Daoy (cell line): ENCODE measurements at places on chromosomes 12 and 14.

DNA sequence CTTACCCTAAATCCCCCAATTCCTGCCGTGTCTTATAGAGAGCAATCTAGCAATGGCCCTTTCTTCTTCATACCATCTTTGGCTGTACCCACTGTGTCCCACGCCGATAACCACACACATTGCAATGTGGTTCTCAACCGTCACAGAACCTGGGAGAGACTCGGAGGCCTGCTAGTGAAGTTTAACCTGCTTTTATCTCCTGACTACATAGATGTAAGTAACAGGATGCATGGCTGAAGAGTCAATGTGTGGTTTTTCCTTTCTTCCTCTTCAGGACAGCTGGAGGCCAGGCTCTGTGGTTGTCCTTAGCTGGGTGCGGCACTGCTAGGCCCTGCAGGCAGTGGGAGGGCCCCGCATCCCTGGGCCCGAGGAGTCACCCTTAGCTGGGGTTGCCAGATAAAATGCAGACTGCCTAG, 51.3 kb downstream of the ZNF664 start:
- peak; percentile 56 for DNase-seq

DNA sequence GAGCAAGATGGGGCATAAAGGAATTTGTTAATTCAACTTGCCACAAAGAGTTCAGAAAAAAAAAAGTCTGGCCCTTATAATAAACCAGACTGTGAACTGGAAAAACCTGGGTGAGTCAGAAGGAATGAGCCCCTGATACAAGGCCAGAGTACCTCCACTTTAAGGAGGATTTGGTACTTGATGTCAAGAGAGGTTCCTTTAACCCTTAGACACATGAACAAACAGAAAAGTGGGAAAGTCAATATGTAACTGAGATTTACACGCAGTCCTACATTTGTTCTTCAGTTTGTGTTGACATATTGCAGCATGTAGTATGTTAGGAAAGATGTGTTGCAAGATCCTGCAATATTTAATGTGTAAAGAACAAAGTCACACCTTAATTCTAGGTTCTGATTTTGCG, 14.2 kb upstream of the SLC38A4 start:
- DNase-seq, result no peak

GRCh38 chr12:10701131-10701681, 21.9 kb downstream of the YBX3 start:
- DNase-seq, result no peak

DNA sequence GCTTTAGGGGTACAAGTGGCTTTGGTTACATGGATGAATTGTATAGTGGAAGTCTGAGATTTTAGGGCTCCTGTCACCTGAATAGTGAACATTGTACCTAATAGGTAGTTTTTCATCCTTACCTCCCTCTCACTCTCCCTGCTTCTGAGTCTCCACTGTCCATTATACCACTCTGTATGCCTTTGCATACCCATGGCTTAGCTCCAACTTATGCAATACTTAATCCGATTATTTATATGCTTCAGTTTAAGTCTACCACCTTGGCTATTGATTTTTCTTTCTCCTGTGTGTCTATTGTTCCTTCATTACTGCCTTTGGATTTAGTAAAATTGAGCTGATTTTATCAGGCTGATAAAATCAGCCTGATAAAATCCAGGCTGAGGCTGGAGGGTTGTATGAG, 30.5 kb upstream of the C12orf71 start:
- DNase-seq, result no peak

- DNase-seq, result no peak
Measured at GRCh38 chr14:23518709-23519108, 32.9 kb downstream of the ZFHX2 start.

GRCh38 chr12:29516431-29516875, 19.0 kb upstream of the OVCH1 start:
- DNase-seq, result no peak

- no peak for DNase-seq
Measured at GRCh38 chr14:42323426-42323825, 716.8 kb downstream of the LRFN5 start.

DNA sequence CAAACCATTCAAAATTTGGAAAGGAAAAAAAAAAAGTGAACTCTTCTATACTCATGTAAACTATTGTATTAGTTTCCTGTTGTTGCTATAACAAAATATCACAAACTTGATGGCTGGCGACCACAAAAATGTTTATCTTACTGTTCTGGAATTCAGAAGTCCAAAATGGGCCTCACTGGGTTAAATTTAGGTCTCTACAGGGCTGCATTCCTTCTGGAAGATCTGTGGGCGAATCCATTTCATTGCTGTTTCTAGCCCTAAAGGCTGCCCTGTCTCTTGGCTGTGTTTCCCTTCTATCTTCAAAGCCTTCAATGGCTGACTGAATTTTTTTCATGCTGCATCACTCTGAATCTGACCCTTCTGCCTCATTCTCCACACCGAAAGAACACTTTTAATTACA, 105.1 kb upstream of the NAV3 start:
- DNase-seq, result peak; percentile 53

GRCh38 chr14:106564058-106564643, 1037.8 kb downstream of the TMEM121 start:
- peak; percentile 51 for DNase-seq

GRCh38 chr12:46385438-46385837, 12.9 kb upstream of the SLC38A2 start:
- DNase-seq, result no peak

DNA sequence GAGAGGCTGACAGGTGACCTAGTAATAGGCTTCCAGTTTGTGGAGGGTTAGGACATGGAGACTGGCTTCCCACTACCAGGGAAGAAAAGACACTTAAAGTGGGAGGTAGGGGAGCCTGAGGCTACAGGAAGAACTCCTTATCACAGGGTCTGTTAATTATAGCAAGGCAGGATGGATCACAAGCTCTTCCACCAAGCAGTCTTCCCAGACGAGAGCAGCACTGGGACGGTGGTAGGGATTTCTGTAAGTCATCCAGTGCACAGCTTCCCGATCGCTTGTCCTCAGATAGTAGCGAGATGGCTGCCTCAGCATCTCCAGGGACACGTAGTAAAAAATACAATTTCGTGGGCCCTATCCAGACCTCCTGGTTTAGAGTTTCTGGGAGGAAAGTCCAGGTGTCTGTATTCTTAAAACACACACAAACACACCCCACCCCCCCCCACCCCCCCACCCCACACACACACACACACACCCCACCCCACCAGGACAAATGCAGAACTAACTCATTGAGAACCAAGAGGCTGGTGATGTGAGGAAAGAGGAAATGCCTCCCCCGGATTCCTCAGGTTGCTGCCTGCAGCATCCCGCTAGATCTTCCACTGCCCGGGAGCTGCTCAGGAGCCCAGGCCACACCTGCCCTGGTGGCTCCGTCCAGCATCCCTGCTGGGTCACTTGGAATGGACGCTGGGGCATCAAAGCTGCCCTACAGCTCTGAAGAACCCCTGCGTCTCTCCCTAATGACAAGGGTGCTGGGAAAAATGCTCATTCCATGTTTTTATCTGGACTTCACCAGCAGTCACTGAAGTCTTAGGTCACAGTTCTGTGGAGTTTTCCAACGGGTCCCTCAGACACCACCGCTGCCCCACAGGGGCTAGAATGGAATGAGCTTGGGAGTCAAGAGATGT, 307.2 kb downstream of the CACNA1C start:
- DNase-seq, result no peak

DNA sequence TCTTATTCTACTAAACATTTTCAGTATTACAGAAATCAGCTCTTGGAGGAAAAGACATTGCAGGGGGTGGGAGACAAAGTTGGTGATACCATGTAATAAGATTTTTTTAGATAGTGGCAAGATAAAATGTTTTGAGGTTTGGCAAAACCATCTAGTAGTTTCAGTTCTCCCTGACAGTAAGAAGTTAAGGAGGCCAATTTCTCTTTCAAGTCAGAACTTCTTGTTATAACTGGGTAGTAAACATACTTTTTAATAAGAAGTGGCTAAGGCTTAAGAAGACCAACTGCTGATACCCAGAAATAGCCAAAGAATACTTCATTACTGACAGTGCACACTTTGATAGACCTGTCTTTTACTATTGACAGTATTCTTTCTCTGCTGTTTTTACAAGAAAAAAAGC, 452.3 kb downstream of the DIO2 start:
- no peak for DNase-seq

DNA sequence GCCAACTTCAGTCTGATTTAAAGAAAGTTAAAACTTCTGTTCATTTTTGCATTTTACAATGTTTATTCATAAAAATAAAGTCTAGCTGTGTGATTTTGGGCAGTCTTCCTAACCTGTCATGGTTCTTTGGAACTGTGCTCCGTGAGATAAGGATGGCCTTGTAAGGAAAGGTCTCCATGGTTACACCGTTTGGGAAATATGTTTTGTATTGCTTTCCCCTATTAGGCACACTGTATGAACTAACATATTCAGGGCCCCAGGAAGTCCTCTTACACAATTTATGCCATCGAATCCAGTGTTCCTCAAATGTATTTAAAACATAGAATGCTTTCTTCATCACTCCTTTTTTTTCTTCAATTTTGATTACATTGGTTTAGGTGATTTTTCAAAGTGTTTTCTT, 54.5 kb downstream of the APAF1 start:
- DNase-seq, result no peak

GRCh38 chr12:22238211-22238610, 96.3 kb downstream of the ST8SIA1 start:
- DNase-seq, result no peak

DNA sequence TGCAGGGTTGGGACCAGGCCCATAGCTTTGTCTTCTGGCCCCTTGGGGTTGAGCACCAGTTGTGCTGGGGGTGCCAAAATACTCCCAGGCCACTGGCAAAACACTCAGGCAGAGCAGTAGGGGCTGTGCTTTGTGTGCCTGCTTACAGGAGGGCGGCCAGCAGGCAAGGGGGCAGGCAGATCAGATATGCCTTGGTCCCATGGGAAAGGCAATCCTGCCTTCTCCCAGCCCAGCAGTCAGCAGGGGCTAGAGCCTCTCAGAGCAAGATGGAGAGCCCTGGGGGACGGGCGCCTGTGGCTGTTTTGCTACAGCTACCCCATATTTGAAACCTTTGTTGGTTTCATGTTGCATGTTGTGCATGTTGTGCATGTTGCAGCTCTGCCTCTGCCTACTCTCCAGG, 36.2 kb upstream of the TMX1 start:
- no peak for DNase-seq

GRCh38 chr12:67661311-67662021, 12.9 kb downstream of the DYRK2 start:
- peak; percentile 46 for DNase-seq

- DNase-seq, result no peak
Measured at GRCh38 chr12:53660041-53660440, 15.8 kb downstream of the ATP5MC2 start.

DNA sequence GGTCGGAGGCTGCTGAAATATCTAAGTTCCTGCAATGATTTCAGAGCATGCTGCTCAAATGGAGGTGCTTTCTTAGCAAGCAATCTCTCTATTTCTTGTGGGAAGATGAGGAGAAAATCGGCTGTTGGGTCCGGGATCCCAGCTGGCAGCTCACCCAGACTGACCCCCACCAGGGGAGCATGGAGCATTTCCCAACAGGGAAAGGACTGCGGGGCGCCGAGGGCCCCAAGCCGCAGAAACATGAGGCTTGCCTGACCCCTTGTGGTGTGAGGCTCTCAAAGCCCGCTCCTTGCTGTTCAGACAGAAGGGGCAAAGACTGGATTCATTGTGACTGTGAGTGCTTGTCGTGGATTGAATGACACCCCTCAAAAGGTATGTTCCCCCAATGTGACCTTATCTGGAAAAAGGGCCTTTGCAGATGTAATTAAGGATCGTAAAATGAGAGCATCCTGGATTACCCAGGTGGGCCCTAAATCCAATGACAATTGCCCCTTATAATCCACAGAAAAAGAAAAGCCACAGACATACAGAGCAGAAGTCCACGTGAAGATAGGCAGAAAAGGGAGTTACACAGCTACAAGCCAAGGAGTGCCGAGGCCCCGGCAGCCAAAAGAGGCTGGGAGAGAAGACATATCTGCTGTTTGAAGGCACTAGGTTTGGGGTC, 116.3 kb upstream of the VASH1 start:
- DNase-seq, result peak; percentile 64

DNA sequence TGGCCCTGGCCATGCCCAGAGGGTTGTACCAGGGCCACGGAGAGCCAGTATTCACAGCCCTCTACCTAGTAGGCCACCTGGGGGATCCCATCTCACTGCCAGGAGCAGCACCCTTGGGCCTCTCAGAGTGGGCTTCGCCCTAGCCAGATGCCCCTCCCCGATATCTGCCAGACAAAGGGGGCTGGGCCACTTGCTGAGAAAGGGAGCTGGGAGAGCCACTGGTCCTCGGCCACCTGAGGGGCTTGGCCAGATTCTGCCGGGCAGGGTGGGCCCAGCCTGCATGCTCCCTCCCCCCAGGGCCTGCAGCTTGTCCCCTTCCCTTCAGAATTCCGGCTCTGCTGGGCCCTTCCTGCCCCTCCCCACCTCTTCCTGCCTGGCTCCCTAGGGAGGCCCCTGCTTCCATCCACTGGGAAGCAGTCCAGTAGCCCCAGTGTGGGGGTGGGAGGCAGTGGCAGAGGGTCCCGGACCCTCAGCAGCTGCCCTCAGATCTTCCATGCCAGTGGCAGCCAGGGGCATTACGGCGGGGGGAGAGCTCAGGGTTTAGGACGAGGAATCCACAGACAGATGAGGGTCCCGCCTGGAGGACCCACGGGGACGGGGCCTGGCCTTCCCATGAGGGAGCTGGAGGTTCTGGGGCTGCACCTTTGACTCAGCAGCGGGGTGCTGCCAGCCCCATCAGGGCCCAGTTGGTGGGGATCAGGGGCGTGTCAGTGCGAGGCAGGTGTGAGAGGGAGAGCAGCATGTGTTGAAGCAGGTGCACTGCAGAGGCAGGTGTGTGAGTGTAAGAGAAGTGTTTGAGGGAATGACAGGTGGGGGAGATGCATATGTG, 2.4 kb downstream of the CRIP2 start:
- no peak for DNase-seq

DNA sequence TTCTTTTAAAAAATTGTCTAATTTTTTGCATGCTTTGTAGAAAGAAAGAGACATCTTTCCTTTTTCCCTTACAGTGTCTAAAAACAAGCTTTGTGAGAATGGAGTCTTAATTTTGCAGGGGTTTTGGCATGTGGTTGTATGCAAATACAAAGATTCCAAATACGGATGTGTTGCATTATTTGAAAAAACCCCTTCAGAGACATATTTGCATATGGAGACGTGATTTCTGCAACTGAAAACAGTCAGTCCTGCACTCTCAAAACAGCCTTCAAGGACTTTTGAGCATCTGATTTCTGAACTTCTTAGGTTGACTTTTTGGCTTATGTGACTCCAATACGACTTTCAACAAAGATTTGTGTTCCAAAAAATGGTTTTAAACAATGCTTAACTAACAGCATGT, 7.8 kb downstream of the IRAK3 start:
- DNase-seq, result no peak

DNA sequence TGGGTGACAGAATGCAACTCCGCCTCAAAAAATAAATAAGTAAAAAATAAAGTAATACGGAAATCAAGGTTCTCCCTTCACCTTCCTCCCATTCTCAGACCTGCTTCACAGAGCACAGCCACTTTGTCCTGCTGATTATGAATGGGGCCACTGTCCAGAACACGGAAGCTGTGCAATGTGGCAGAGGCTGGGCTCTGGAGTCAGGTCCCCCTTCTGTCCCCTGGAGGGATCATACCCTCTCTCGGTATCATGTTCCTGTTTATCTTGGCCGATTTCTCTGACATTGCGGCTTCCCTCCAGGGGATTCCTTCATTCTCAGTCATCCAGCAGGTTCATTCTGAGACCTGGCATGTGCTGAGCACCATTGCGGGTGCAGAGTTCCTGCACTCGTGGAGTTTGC, 11.3 kb downstream of the PPP2R5C start:
- peak; percentile 73 for DNase-seq

- DNase-seq, result peak; percentile 67
Measured at GRCh38 chr14:70013271-70013873, 134.2 kb downstream of the SMOC1 start.

GRCh38 chr14:91315844-91316267, 71.4 kb upstream of the GPR68 start:
- DNase-seq, result peak; percentile 40
